ENCODE measurements at places on chromosomes 6 and 20.

DNA sequence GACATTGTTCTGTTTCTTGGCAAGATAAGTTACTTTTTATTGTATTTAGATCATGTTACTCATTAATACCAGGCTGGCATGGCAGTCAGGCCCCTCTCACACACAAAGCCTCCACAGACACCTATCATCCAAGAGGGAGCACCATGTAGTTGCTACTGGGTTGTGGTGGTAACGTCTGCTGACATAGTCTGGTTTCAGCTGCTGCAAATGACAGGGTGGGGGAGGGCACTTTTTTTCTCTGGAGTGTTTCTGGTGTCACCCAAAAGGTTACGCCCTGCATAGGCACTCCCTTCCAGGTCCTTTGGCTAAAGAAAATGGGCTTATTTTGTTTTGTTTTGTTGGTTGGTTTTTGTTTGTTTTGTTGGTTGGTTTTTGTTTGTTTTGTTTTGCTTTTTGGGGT lies 236.4 kb upstream of the RIMS1 start:
- no peak for DNase-seq

DNA sequence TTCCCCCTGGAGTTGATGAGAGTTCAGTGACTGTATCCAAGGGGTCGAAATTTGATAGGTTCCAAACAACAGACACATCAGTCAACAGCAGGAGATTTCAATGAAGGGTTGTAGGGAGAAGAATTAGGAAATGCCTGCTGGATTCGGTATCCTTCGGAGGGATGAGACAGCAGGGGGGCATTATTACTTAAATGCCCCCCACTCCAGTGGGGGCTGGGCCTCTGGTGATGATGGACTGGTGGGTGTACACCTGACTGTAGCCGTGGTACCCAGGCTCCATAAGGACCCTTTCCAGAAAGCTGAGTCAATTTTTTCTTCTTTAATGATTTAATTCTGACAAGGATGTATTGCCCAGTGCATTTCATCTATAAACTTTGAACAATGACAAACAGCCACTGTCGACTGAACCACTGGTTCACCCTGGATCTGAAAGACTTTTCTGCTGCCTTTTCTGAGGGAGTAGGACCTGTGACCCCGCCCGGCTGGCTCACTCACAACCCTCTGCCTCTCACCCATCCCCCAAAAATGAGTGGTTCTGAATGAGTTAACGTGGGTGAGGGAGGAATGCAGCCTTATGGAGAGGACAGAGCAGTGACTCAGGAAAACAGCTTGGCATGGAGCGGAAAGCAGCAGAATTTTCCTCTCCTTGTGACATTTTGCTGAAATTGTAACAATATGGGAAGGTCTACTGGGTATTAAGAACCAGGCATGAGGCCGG lies 41.0 kb downstream of the ZMYND8 start:
- no peak for DNase-seq

GRCh38 chr6:159305804-159306537 lies 136.8 kb downstream of the FNDC1 start:
- no peak for DNase-seq

DNA sequence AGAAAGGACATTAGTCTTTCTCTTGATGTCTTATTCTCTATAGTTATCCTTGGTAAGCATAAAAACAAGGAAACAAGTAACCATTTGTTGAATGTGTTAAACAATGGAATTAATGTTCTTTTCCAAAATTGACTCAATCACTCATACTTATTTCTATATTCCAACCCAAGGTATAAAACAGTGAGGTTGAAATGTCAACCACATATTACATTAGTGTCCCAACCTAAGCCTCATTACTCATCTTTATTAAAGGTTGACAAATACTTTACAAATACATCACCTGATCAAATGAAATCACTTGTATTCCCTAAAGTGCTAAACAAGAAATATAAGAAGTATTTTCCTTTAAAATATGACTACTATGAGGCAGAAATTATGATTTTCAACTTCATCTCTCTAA lies 100.5 kb downstream of the ASCC3 start:
- no peak for DNase-seq

DNA sequence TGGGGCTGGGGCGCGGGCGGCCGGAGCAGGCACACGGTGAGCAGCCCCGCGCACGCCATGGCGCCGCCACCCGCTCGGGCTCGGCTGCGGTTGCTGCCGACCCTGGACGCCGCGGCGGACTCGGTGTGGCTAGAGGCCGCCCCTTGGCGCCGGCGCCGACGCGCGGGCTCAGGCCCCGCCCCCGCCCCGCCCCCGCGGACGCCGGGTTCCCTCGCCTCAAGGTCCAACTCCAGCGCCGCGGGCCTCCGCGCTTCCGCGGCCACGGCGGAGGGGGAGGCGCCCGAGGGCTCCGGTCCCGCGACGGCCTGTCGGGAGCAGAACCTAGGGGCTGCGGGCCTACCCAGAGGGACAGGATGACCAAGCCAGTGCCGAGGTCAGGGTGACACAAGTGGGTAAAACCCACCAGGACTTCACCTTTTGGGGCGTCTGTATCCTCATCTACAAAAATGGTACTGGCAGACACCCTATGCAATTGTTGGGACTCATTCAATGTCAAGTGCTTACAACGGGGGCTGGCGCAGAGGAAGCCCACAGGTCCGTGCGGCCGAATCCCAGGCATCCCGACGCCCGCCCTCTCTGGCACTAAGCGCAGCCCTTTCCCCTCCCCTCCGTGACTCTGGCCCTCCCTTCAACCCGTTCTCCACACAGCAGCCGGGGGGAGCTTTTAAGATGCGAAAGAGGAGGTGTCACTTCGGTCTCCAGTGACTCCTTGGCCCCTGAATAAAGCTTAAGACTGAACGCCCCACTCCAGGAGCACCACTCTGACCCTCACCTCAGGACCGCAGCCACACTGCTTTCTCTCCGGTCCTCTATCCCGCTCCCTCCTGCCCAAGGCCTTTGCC lies at the start of gene NECAB3:
TSS of gene NECAB3 (minus strand) at position 135 of the 842 bp plus-strand sequence. CDS start at position 59, 76 bp downstream.
- DNase-seq, result no peak

DNA sequence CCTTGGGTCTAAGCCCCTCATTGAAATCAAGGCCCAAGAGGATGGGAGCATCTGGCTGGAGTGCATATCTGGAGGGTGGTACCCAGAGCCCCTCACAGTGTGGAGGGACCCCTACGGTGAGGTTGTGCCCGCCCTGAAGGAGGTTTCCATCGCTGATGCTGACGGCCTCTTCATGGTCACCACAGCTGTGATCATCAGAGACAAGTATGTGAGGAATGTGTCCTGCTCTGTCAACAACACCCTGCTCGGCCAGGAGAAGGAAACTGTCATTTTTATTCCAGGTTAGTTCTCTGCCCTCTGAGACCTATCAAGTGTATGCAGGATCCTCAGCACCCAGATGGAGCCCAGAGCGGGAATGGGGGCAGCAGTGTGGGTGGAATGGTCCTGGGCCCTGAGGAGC lies 5.1 kb downstream of the BTN2A2 start:
- DNase-seq, result no peak

GRCh38 chr6:73537677-73538076 lies 16.8 kb upstream of the EEF1A1 start:
- DNase-seq, result no peak

GRCh38 chr20:21303872-21304586 lies 898 bp downstream of the XRN2 start:
- no peak for DNase-seq

DNA sequence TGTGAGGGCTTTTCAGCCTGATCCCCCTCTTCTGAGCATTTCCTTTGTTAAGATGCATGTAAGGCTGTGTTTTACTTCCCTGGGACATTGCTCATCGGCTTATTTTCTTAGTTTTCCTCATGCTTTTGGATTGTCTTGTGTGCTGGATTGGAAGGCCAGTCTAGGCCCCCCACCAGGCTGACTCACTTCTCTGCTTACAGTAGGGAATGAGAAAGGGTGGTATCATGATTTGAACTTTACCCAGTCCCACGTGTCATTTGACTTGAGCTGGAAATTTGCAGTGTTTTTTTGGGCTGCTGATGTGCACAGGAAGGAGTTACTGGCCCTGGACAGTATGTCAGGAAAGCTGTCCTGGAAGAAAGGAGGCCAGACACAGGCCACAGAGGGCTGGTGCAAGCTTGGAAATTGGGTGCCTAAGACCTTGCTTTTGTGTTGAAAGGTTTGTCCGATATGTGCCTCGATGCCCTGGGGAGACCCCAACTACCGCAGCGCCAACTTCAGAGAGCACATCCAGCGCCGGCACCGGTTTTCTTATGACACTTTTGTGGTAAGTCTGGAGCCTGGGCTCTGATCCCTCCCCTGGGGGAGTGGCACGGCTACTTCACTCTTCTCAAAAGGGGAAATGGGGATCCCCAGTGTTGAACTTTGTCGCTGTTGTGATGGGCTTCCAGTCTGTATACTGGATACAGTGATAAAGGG lies 12.8 kb downstream of the RNF114 start:
- DNase-seq, result no peak

- DNase-seq, result no peak
Measured at GRCh38 chr6:155882527-155883333, 427.1 kb upstream of the NOX3 start.

DNA sequence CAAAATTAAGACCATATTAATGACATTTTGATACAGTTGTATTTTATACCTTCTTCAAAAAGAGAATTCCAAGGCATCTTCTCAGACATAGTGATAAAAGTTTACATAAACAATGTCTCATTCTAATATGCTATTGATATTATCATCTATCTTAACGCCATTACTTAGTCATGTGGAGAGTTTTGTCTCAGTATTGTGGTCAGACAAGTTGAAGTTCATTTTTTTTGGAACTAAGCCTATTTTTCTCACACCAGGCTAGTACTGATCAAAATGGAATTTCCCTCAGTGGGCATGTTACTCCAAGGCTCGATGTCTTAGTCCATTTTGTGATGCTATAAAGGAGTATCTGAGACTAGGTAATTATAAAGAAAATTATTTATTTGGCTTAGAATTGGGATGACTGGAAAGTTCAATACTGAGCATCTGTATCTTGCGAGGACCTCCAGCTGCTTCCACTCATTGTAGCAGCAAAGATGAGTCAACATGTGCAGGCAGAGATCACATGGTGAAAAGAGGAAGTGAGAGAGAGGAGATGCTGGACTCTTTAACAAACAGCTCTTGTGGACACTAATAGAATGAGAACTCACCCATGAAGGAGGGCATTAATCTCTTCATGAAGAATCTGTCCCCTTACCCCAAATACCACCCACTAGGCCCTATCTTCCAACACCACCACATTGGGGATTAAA lies 825.5 kb upstream of the MANEA start:
- DNase-seq, result no peak

GRCh38 chr20:8960241-8960640 lies 108.6 kb upstream of the PLCB4 start:
- DNase-seq, result no peak

DNA sequence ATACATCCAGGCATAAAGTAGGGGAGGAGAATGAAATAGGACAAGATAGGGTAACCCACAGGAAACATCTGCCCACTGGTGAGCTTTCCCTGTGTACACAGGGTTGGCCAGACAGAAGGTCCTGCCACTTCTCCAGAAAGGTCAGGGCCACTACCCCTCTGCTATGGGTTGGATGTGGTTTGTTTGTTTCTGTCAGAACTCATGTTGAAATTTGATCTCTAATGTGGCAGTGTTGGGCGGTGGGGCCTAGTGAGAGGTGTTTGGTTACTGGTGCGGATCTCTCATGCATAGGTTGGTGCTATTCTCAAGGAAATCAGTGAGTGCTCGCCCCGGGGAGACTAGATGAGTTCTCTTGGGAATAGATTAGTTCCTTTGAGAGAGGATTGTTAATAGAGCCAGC lies 15.6 kb upstream of the MAS1 start:
- DNase-seq, result no peak

GRCh38 chr6:78916411-78916810 lies 49.1 kb downstream of the IRAK1BP1 start:
- DNase-seq, result no peak

- no peak for DNase-seq
Measured at GRCh38 chr6:109507490-109508072, 24.6 kb upstream of the ZBTB24 start.

GRCh38 chr6:116390581-116390980 lies 19.8 kb downstream of the DSE start:
- no peak for DNase-seq

- DNase-seq, result peak; percentile 23
Measured at GRCh38 chr6:27251606-27252251, 4.2 kb downstream of the PRSS16 start.

DNA sequence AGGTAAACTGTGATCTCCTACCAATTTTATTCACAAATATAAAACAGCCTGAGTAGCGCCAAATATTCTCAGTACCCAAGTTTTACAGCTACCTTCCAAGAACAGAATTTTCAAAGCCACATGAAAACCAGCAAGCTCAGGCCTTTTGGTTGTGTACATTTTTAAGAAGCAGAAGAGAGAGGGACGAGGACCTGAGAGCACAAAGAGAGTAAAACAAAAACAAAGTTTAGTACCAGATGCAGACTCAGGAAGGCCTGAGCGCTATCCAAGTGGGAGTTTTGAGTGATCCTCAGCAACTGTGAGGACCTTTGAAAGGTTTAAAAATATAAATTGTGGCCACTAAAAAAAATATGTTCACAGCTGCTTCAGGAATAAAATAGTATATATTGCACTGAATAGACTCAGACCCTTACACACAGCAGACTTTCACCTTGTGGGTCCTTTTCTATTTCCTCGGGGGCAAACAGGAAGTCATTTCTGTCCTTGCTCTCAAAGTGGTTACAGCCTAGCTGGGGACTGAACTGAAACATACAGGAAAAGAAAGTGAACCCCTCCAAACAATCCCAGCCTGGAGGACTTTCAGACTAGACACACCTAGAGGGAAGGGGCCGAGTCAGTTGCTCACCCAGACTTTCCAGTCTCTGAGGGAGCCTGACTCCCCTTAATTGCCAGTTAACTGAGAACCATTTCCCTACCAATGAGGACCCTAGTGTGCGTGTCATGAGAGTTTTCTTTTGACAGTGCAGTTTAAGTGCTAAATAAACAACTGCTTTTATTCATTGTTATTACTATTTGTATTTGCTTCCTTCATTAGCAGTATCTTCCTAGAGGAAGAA lies 48.5 kb upstream of the NT5E start:
- DNase-seq, result no peak

- no peak for DNase-seq
Measured at GRCh38 chr20:61763740-61764400, 301.8 kb downstream of the TAF4 start.

DNA sequence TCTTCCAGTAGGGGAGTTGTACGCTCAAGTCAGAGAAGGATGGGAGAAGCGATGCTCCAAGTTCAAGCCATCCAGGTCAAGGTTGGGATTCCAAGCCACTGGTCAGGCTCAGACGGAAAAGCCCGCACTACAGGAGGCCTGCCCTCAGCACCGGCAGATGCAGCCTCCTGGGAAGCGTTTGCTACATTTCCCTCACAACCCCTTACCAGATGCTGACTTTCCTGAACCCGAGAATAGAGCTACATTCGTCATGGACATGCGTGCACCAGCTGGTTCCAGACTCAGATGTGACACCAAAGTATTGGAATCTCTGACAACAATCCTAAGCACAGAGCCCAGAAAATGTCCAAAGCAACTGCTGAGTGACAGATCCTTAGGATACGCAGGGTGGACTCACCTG lies 174.8 kb downstream of the SASH1 start:
- no peak for DNase-seq

DNA sequence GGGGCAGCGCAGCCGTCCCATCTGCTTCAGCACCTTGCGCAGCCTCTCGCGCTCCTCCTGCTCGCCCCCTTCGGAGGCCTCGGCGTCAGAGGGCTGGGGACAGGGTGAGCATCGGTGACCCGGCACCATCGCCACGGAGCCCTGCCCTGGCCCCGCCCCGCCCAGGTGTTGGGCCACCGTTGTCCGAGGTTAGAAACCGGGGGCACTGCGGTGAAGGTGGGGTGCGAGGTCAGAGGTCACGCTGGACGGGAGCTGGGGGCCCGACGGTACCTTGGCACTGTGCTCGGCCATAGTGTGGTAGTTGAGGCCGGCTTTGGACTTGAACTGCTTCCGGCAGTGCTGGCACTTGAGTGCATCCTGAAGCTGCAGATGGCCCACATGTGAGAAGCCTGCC lies 6.4 kb downstream of the ZNF512B start:
- DNase-seq, result no peak

GRCh38 chr6:11654876-11655275 lies 117.3 kb downstream of the TMEM170B start:
- no peak for DNase-seq
